NCI-H460 (cell line): ENCODE measurements at places on chromosomes 4 and X. TPM values are rescaled to one million over a fixed set of nuclear protein-coding genes. Genes with fewer than 3 reads are reported as not detected.

DNA sequence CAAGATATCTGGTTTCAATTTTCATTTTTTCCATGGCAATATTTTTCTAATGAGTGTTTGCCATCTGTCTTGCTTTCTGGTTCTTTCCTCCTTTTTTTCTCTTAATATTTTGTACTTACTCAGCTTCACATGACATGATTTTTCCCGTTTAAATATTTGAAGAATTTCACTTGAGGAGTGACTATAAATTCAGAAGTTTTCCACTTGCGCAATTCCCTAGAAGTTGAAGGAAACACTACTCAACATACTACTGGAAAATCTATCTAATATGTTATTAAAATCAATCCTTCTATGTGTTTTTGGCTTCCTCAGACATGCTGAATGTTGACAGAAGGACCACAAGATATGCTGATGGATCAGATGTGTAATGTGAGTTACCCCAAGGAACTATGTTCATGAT is 36.8 kb upstream of the BANK1 start:
- DNase-seq: no peak

DNA sequence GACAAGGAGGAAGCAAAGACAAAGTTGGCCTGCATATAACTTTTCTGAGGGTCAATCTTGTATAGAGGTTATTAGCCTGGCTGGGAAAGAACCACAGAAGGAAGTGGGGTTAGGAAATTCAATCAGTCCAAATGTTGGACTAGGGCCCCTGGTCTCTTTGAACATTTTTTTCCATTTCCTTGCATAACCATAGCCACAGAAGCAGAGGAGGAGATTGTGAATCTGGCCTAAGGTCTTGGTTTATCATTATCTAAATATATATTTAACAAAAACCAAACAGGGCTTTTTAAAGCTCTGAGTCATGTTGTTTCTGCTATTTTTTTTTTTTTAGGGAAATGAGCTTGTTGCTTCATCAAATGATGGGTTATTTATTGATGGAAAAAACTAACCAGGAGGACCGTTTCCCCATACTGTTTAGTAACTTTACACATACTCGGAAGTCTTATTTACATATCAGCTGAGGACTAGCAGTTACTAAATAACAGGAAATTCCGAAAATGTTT is 97.7 kb upstream of the ACSL4 start:
- DNase-seq: no peak

- DNase-seq: no peak
Observed at GRCh38 chr4:26856906-26857277, 3.7 kb upstream of the STIM2 start.

DNA sequence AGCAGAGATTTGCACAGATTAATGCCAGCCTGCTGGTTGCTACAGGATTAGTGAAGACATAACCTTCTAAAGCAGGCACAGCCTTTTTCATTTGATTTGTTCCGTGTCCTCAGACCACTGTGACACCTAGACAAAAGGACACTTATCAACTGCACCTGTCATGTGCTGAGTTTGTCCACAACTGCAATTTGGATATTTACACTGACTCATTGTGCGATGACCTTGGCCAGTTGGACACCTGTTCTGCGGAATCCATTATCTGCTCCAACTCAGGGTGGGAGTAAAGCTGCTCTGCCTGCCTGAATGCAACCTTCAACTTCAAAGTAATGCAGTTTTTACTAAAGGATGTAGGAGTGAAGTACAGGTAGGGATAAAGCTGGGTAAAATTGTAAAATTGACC is 4.1 kb upstream of the NR0B1 start:
- DNase-seq: no peak

- peak; percentile 30 for DNase-seq
Observed at GRCh38 chr4:64617800-64618199, 208.6 kb upstream of the TECRL start.

DNA sequence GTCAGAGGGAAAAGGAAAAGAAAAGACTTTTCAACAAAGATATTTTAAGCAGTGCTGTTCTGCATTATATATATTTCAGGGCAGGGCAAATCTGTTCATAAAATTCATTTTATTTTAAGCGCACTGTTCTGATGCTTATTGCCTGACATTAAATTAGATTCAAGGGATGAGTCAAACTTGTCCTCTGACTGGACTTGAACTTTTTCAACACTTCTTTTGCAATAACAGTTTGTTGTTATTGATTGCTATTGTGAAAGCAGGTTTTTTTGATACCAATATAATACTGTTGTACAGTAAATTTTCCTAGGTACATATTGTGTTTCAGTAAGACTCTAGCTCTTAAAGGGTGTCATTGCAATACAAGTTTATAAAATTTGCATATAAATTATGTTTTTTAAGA is 481.3 kb downstream of the NAF1 start:
- DNase-seq: no peak

GRCh38 chrX:23008431-23009099 is 8.8 kb downstream of the DDX53 start:
- DNase-seq: peak; percentile 41

Gene GSX2
- total RNA-seq: not detected in 2 replicates

Gene SMAD1
- 17.4 and 23.1 TPM in 2 replicates for total RNA-seq
